Cortex of kidney (tissue), 1 donor: ENCODE measurements at places on chromosomes 5 and 9.

DNA sequence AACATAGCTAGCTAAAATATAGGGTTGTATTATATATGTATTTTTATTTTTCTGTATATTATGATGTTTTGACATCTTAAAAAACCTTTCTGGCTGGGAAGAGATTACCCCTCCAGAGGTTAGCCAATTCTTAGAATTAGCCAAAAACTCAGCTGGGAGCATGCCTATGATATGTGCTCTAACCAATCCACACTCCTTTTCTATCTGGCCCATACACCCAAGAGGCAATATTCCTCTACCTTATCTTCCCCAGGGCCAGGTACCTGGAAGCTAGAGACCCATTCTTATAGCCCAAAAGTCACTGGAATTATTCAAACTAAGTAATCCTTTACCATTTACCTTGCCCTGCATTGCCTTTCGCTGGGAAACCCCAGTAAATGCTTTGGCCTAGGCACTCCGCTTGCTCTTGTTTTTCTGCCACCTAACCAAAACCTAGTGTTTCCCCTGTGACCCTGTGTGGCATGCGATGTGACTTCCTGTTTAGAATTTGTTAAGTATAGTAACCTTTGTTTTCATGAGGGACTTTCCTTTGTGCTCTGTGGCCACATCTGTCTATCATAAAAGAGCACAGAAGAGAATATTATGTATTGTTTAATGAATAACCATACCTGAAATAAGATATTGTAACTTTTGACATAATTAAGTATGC lies 37.4 kb downstream of the CSNK1G3 start:
- DNase-seq, result no peak

GRCh38 chr5:65986050-65986451 lies 59.7 kb downstream of the ERBIN start:
- DNase-seq, result no peak

DNA sequence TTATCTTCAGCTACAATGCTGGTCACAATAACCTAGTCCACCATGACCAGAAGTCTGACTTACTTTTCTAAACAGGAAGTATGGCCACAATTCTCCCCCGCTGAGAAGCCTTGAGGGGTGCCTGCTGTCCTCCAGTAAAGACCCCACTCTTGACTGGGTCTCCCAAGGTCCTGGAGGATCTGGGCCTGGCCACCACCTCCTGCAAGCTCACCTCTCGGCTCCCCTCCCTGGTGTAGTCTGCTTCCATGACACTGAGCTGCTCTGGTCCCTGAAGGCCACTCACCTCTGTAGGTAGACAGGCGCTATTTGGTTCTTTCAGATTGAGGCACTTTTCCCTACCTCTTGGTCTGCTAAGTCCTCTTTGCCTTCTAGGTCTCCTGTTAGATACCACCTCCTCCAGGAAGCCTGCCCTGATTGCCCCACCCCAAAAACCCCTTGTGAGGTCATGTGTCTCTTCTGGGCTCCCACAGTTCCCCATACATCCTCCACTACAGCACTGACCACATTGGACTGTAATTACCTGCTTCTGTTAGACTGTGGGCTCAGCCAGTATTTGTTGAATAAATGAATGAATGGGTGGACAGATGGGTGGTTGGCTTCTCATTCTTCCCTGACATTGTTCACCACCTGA lies 62.6 kb upstream of the IER5L start:
- DNase-seq, result no peak

DNA sequence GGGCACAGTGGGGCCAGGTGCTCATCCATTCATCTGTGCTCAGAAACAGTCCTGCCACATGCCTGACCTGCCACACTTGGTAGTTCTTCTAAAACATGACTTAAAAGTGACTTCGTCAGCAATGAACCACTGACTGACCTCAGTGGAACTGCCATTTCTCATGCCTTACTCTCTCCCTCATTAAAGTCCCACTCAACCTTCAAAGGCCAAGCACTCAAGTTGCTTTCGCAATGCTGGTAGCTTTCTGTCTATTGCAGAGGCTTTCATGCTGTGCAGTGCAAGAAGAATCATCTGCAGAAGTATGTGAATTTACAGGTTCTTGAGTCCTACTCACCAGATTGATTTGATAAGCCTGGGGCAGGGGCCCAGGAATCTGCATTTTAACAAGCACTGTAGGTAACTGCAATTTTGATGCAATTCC lies 23.9 kb downstream of the B4GALT1 start:
- DNase-seq, result no peak
